Cardiac fibroblast (primary cell): ENCODE measurements at places on chromosomes 11 and 22.

DNA sequence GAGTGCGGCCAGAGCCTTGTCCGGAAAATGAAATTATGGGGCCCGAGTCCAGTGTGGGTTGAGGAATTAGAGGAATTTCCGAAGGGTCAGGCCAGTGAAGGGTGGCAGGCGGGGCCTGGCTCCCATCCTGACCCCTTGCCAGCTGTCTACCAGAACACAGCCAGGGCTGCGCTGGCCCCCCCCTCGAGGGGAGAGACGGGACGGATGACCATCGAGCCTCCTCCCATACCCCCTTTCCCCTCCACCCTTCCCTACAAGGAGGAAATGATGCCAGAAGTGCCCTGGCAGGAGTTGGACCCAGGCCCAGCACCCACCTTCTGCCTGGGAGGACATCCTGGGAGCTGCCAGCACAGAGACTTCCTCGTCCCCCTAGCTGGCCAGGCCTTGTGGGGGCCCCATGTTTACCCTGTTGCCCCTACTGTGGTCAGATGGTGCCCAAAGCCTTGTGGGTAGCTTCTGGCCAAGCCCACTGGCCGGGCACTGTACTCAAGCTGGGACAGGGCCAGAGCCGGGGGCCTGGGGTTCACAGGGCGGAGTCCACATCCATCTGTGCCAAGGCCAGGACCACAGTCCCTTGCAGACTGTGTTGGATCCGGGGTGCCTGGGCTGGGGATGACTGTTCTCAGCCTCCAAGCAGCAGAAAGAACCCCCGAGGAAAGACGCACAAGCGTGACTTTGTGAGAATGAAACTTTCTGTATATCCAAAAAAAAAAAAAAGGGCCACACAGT is 20.8 kb downstream of the ARVCF start:
- DNase-seq: peak; percentile 90

DNA sequence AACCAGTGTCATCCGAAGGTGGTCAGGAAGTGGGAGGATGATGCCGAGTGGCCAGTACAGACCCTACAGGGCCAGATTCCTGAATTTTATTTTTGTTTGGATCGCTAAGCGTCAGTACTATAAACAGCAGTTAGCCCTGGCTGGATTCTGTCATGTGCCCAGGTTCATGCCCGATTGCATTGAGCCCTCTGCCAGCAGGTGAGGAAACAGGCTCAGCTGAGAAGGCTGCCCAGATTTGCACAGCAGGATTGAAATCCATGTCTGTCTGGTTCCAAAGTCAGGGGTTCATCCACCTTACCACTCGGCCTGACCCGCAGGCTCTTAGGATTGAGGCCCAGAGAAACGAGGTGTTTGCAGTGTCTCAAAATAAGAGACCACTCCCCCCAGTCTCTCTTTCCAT is 9.1 kb upstream of the TBC1D22A start:
- no peak for DNase-seq

- peak; percentile 10 for DNase-seq
These were observed 17.5 kb downstream of the EMSY start for GRCh38 chr11:76462317-76462716.

- DNase-seq: no peak
These were observed 63.9 kb downstream of the ELFN2 start for GRCh38 chr22:37363261-37363992.

GRCh38 chr22:40542821-40543540 is 93.5 kb downstream of the MRTFA start:
- DNase-seq: peak; percentile 35

GRCh38 chr11:43690929-43691725 is 10.6 kb downstream of the HSD17B12 start:
- DNase-seq: no peak

- DNase-seq: peak; percentile 31
These were observed at the start of gene HORMAD2 for GRCh38 chr22:30079952-30080533. TSS of gene HORMAD2 (plus strand) at chr22:30080464. CDS start at chr22:30093953, 13,489 bp downstream.

GRCh38 chr22:49327411-49328117 is 500.1 kb downstream of the BRD1 start:
- DNase-seq: no peak

- DNase-seq: no peak
These were observed 89.0 kb upstream of the SHISAL1 start for GRCh38 chr22:44401783-44402110.

- DNase-seq: no peak
These were observed 46.7 kb downstream of the CLTCL1 start for GRCh38 chr22:19244600-19245352.

DNA sequence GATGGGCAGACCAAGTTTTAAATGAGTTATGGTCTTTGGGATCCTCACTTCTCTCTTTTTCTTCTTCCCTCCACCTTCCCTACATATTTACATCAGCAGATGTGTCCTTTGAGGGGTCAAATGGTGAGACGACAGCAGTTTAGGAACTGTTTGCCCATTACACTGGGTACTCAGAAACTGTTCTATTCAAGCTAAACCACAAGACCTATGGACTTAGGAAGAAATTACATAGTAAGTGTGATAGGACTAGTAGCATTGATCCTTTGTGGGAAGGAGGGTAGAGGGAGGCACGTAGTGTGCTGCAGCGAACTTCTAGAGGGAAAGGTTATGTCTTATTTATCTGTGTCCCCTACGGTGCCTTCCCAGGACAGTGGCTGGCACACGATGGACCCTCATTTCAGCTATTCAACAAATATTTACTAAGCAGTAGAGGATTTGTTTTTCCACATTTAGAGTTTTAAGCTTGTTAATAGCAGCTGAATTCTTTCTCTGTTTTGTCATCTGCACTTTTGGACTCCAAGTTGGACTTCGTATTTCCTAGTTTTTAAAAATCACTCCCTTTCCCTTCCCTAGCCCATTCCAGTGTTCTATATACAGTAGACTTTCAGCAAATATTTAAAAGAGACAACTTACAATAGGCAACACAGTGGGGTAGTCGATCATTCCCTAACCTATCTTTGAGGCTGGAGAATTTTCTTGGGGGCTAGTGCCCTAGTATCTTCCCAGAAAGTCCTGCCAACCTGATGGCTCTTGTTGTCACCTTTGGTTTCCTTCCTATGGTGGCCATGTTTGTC is 13.9 kb downstream of the FZD4 start:
- no peak for DNase-seq

- no peak for DNase-seq
These were observed 441 bp upstream of the RPS6KA4 start for GRCh38 chr11:64358536-64358906.

- DNase-seq: no peak
These were observed 8.7 kb upstream of the UCP3 start for GRCh38 chr11:74017631-74018030.

GRCh38 chr22:22901578-22902218 is 14.1 kb downstream of the IGLL5 start:
- no peak for DNase-seq

DNA sequence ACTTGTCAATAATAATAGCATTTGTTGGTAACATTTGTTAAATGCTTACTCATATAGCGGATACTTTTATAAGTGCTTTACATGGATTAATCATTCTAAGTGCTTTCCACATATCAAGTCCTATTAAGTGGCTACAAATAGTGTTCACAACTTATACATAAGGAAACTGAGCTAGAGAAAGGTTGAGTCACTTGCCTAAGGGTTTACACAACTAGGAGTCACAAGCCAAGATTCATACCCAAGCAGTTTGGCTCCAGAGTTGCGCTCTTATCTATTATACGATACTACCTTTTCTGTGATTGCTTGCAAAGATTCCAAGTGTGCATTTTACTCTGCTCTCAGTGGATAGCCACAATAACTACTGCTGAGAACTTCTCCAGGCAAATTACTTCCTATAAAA is 215.9 kb upstream of the CCDC90B start:
- no peak for DNase-seq

- DNase-seq: peak; percentile 95
These were observed 2.7 kb upstream of the NEAT1 start for GRCh38 chr11:65419772-65420481.

DNA sequence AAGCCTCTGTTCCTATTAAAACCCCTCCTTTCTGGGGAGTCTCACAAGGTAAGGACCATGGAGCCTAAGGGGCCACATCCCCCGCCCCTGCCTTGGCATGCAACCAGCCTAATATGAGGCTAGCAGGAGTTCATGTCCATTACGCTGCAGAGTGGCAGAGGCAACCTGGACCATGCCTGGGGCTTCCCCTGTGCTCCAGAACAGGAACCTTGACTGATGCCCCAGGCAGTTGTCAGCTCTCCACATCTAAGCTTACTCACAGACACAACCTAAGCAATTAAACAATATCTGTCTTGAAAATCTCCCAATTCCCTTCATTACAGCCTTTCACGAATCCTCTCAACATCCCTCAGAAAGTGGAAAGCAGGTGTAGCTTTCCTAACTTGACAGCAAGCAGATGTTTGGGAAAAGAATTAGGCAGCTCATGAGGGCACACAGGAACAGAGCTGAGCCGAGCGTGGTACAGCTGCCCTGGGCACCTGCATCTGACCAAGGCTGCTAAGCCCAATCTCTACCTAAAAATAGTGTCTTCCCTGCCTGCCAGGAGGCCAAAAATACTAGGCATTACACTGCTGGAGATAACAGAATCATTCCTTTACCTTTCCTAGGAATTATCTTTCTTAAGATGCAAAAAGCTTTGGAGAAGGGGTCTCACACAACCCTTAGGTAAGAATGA is 20.8 kb downstream of the C11orf71 start:
- no peak for DNase-seq

- no peak for DNase-seq
These were observed 74.2 kb downstream of the GRK3 start for GRCh38 chr22:25638638-25639037.

GRCh38 chr11:6604081-6604626 is 580 bp downstream of the ILK start:
- DNase-seq: peak; percentile 66

GRCh38 chr11:111115890-111116289 is 129.6 kb upstream of the POU2AF2 start:
- DNase-seq: no peak

DNA sequence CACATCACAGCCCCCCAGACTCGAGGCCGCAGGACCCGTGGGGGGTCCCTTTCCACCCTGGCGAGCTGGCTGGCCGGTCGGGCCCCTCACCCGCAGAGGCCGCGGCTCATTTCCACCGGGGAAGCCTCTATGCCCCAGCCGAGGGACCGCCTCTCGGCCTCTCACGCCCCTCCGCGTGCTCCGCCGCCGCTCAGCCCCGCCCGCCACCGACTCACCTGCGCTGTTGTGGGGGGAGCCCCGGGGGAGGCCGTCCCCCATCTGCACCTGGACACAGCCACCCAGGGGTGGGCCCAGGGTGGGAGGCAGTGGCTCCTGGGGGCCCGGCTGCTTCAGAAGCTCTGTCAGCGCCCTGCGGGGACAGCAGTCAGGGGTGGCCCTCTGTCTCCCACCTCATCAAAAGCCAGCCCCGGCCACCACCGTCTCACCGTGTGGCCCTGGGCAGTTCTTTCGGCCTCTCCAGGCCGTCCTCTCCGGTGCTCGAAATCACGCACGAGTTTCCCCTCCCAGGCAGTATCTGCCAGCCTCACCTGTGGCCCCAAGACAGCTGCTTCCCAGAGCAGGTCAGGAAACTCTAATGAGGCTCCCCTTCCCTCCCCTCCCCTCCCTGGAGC is 3.8 kb downstream of the SHISA8 start:
- DNase-seq: no peak

GRCh38 chr11:134521452-134522289 is 109.6 kb upstream of the B3GAT1 start:
- DNase-seq: no peak

DNA sequence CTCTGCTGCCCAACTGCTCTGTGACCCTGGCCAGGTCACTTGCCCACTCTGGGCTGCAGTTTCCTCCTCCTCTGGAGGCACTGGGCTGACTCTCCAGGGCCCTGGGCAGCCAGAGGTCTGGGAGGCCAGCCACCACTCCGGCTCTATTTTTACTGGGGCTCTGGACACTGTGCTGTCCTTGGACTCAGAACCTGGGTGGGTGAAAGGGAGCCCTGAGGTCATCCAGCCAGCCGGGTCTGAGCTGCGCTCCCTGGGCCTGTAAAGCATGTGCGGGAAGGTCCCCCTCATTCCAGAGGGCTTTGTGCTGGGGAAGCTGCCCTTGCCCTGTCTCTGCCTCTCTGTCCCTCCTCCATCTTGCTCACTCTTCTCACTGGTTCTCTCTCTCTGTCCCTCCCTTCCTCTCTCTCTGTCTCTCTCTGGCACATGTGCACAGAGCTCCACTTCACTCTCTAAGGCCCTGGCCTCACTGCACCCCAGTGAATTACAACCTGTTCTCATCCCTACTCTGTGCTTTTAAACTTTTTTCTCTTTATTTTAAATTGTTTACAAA is 24.6 kb downstream of the MB start:
- DNase-seq: no peak

DNA sequence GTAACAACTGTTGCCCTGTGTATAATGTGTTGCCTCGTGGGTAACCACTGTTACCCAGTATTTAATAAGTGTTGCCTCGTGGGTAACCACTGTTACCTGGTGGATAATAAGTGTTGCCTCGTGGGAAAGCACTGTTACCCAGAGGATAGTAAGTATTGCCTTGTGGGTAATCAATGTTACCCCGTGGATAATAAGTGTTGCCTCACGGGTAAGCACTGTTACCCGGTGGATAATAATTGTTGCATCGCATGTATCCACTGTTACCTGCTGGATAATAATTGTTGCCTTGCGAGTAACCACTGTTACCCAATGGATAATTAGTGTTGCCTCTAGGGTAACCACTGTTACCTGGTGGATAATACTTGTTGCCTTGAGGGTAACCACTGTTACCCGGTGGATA is 17.1 kb upstream of the NXPE4 start:
- DNase-seq: no peak

GRCh38 chr11:232783-233565 is 3.2 kb downstream of the SIRT3 start:
- DNase-seq: no peak
